Activated T-helper 1 cell treated with anti-CD3 and anti-CD28 coated beads, Interleukin-2, amount 50 U/mL, for 16 hours (primary cell): ENCODE measurements at places on chromosomes 3 and 15.

- no peak for DNase-seq
These were observed 7.3 kb downstream of the C3orf70 start for GRCh38 chr3:185145511-185145910.

DNA sequence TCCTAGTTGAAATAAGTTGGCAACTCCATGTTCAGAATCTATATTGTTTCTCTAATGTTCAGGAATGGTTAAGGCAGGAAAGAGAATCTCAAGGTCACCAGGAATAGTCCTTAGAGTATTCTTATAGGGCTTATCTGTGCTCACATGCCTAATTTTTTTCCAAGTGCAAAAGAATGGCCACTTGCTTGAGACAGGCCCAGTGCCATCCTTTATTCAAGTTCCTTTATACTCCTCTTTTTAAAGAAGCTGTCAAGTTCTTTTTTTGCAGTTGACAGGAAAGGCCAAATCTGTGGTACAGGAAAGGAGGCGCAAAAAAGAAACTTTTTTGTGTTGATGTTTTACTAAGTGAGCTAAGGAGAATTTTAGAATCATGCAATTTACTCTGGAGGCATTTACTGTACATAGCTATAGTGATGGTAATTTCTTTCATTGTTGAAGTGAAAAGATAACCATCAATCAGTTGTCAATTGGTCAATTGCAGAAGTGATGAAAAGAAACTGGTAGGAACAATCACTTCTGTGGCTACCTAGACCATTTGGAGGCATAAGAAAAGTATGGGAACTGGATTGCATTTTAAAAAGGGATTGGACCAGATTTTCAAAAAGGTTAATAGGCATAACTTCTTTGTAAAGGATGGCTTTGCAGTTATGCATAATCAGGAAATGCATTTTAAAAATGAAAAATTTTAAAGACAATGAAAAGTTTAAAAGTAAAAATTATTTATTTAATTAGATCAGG is 102.5 kb upstream of the SOX2 start:
- DNase-seq: no peak

DNA sequence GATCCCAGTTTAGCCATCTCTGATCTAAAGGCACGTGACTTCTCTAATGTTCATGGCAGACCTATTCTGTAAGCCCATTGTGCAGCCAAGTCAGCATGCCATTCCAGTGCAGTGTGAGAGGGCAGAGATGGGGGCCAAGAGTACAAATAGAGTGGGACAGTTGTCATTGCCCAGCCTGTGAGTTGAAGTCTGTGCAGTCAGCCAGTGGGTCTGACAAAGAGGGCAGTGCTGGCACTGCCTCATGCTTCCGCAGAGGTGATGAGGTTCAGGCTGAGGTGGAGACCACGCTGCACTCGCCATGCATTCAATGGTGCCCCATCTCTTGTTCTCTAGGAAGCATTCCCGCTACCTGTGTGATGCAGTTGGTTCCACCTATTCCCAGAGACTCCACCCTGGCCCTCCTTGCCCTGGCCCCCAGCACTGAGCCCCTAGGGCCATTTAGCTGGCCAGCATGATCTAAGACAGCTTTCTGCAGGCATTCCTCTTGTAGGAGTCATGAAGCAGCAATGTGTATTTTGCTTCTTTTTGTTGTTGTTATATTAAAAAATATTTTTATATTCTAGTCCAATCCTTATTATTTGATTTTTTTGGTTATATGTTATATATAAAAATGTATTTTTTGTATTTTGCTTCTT is 3.7 kb downstream of the MRAS start:
- DNase-seq: no peak

DNA sequence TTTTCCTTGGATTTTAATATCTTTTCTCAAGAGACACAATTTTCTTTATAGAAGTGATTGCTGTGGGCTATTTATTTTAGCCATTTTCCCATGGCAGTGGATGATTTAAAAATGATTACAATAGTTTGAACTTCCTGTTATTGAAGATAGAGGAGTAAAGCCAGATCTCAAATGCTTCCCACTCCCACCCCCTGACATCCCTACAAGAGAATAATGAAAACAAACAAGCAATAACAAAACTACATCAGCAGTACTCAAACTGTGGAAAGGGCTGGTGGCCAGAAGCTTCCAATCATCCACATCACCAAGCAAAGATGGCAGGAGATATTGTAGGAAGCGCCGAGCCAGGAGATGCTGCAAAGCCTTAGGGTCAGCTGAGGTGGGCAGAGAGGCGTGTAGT is 831.1 kb upstream of the NR2F2 start:
- no peak for DNase-seq

GRCh38 chr3:74751775-74752174 is 137.3 kb upstream of the CNTN3 start:
- no peak for DNase-seq

- DNase-seq: no peak
These were observed 35.5 kb upstream of the TIMP4 start for GRCh38 chr3:12194209-12194608.

DNA sequence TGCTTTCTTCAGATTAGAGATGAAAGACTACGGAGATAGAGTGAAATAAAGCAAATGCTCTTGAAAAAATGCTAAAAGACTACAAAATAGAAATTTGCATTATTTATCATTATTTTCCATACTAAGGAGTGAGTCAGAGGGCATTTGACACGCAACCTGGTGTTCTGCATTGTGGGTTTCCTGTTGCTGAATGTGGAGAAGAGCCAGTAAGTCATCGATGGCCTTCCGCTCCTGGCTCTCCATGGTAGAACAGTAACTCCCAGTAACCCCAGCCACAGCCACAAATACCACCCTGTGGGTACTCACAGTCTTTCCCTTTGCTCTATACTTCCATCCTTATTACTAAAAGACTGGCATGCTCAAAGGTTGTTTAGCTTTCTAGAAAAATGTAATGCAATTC is 61.5 kb downstream of the CGGBP1 start:
- DNase-seq: no peak

DNA sequence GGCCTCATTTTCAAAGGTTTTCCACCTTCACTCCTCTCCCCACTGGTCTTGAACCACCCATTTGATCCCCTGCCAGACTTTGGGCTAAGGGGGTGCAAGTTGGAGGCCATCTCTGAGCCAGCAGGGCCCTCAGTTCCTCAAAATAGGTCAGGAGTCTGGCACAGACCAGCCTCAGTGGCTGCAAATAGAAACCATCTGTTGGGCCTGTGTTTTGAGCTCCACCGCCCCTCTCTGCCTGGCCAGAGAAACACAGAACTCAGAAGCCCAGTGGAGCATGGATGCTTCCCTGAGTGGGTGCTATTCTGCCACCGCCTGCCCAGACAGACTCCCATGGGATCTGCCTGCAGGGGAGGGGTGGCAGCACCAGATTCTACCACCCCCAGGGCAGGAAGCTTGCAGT is 56.3 kb downstream of the CORO2B start:
- no peak for DNase-seq

GRCh38 chr15:41799488-41799805 is 25.2 kb downstream of the MAPKBP1 start:
- no peak for DNase-seq

GRCh38 chr3:61809879-61810278 is 248.5 kb downstream of the PTPRG start:
- no peak for DNase-seq

DNA sequence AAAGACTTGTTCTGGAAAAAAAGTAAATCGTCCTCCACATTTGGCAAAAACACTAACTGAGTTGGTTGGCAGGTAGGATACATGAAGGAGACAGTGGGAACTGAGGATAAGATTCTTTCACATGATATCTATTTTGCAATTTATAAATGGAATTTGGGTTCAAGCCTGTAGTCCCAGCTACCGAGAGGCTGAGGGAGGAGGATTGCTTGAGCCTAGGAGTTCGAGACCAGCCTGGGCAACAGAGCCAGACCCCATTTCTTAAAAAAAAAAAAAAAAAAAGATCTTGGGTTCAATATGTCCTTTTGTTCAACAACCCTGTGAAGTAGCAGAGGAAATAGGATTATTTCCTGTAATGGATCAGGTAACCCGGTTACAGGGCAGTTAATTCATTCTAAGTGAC is 35.7 kb upstream of the CFAP161 start:
- no peak for DNase-seq
